ENCODE measurements at places on chromosomes 11 and 22.
A peak's percentile ranks its signal among the peaks of the same experiment; 100 is the strongest.

DNA sequence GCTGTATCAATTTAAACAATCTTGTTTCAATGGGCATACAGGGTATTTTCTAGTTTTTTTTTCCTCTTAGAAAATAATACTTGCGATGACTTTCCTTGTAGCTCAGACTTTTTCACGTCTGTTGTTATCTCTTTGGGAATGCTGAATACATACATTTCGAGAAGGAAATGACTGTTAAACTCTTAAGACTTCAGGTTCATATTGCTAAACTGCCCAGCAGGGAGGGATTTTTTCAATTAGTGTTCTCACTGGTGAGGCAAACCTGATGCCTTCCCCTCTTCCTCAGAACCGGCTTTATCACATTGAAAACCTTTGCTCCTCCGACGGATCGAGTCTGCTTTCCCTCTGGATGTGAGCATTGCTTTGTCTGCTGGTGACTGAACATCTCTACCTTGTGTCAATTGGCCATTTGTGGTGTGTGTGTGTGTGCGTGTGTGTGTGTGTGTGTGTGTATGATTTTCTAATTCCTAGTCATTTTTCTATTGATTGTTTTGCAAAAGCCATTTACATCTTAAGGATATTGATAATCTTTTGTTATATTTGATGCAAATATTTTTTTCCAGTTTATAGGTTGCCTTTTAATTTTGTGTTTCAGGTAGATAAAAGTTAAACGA is 6.6 kb downstream of the NEAT1 start:
- DNase-seq, result no peak

DNA sequence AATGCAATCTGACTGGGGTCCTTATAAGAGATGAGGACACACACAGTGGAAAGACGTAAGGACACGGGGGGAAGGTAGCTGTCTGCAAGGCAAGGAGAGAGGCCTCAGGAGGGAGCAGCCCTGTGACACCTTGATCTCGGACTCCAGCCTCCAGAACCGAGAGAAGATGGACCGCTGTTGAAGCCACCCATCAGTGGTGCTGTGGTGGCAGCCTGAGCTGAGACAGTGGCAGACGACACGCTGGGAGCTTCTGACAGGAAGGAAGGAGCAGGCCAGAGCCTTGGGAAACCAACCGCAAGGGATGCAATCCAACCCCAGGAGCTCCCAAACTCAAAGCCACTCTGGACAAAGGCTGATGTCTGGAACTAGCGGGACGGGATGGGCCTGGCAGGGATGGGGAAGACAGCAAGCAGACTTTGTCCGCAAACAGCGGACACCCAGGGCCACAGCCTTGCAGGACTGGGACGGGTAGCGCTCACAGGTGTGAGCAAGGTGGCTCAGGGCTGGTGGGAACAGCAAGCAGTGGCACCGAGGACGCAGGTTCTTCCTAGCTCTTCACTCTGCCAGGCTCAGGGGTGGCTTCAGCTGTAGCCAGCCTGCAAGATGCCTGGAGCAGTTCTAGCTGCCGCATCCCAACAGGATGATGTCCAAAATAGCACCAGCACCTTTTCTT is 10.9 kb downstream of the LTO1 start:
- DNase-seq, result no peak

- peak; percentile 99 for DNase-seq
Observed at GRCh38 chr11:94767701-94768601, at the start of gene AMOTL1. Gene AMOTL1, plus strand, starts transcription at chr11:94768356. Its CDS starts 156 bp downstream, at chr11:94768512.

DNA sequence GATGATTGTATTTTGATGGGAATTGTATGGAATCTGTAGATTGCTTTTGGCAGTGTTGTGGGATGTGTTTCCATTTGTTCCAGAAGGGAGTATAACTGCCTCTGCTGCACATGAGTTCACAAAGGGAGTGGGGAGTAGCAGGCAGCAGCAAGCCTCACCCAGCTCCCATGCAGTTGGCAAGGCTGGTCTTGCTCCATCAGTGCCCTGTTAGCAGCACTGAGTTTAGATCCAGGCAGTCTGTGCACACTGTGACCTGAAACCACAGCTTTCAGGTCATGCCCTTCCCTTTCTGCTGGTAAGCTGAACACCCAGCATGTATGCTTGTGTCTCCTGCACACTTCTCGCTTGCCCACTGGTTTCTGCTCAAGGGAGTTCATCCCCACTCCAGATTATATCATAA is 3.7 kb upstream of the NUCB2 start:
- DNase-seq, result no peak

GRCh38 chr11:128579798-128580504 is 7.4 kb downstream of the ETS1 start:
- no peak for DNase-seq

GRCh38 chr11:56624661-56625110 is 10.0 kb upstream of the OR5M1 start:
- DNase-seq, result peak; percentile 48

GRCh38 chr11:68011051-68011943 is 1.2 kb downstream of the ALDH3B1 start:
- no peak for DNase-seq

DNA sequence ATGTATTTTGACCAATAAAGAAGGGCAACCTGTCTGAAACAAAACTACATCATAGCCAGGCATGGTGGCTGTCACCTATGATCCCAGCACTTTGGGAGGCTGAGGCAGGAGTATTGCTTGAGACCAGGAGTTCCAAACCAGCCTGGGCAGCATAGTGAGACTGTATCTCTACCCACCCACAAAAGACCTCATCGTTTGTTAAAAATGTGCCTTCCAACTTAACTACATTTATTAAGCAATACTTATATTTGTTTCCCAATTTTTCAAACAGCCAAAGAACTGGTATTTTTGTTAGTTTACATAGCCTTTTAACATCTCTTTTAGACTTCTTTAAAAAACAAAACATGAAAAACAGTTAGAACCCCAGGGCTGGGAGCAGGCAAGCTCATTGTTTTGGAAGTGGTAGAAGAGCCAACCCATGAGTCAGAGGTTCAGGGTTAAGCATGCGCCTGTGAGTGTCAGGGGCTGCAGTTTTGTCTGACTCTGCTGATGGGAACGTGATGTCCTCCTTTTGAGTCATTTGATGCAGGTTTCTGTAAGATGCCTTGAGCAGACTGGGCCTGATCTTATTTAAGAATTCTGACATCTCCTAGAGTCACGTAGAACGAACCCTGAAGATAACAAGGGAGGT is 53.9 kb upstream of the CRTAM start:
- DNase-seq, result no peak

DNA sequence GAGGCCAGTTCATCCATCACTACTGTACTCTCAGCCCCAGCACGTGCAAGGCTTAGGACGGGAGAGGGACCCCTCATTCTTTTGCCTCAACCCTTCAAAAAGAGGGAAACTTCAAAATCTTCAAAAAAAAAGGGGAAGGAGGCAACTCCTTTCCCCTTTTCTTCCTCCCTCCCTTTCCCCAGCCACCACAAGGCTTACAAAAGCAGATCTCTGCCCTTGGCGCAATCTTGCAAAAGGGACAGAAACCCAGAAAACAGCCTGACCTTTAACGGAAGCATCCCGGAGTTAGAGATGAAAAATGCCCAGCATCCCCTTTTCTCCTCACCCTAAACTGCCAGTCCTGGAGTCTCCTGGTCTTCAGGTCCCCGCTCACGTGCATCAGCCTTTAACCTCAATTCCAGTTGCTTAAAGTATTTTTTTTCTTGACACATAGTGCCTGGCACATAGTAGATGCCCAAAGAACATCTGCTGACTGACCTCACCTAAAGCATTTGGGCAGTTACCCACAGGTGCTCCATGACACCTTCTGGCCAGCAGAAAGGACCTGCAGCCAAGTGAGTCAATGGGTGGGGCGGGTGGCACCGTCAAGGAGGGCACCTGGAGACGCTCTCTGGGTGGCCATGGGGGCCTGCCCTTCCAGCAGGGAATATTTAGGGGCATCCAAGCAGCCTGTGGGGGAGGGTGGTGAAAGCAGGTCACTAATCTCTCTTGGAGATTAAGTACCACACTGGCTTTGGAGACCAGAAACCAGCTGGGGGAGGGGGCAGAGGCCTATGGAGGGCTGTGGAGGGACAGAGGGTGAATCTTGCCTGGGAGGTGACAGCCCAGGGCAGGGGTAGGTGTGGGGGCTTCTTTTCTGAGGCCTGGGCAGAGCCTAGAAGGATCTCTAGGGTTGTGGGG is 16.3 kb downstream of the NECTIN1 start:
- DNase-seq, result no peak

DNA sequence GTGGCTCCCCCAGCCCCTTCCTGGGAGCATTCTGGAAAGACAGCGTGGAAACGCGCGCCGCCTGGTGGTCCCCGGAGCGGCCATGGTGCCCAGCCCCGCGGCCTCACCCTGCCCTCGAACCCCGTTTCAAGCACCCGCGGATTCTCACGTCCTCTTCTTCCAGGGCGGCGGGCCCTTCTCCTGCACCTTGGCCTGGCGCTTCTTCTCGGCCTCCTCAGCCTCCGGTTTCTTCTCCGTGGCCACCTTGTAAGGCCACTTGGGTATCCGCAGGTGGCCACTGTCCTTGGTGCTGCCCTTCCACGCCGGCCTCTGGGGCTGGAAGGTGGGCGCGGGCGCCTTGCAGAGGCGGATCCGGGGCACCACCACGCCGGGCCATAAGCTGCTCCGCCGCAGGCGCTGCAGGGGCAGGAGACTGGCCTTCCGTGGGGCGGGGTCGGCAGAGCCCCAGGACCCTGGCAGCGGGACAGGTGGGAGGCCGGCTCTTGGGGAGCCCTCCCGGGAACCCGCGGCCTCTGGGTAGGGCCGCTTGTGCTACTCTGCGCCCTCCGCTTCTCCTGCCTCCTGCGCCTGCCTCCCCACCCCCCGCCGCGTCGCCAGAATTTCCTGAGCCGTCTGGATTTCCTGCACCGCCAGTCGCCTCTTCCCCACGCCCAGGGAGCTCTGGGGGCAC is 83.4 kb downstream of the TRIM51G start:
- no peak for DNase-seq

- DNase-seq, result no peak
Observed at GRCh38 chr11:9172389-9172788, 81.0 kb upstream of the SCUBE2 start.

- no peak for DNase-seq
Observed at GRCh38 chr11:122601141-122602125, 54.1 kb upstream of the UBASH3B start.

DNA sequence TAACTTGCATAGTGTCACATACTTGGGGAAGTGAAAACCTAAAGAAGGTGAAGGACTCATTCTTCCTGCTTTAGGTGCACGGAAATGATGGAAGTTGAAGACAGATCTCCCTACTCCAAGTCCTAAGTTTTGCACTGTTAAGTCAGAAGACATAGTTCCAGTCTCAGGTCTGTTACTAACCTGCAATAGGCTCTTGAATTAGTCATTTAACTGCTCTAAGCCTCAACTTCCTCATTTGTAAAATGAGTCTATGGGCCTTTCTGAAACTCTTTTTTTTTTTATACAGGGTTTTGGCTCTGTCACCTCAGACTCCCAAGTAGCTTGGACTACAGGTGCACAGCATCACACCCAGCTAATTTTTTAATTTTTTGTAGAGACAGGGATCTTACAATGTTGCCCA is 30.8 kb upstream of the POU2AF1 start:
- DNase-seq, result no peak

DNA sequence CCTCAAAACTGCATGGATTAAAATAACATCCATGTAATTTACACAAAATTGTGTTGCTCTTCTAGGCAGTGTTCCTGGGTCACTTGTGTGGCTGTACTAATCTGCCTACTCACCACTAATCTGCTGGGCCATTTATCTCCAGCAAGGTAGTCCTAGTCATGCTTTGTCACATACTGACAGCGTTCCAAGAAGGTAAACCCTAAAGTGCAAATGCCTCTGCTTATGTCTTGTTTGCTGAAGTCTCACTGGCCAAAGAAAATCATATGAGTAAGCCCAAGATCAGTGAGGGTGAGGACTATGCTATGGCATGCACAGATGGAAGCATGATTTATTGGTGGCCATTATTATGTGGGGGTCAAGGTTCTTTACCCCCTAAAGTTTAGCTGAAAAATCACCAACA is 630.2 kb upstream of the LUZP2 start:
- DNase-seq, result no peak

DNA sequence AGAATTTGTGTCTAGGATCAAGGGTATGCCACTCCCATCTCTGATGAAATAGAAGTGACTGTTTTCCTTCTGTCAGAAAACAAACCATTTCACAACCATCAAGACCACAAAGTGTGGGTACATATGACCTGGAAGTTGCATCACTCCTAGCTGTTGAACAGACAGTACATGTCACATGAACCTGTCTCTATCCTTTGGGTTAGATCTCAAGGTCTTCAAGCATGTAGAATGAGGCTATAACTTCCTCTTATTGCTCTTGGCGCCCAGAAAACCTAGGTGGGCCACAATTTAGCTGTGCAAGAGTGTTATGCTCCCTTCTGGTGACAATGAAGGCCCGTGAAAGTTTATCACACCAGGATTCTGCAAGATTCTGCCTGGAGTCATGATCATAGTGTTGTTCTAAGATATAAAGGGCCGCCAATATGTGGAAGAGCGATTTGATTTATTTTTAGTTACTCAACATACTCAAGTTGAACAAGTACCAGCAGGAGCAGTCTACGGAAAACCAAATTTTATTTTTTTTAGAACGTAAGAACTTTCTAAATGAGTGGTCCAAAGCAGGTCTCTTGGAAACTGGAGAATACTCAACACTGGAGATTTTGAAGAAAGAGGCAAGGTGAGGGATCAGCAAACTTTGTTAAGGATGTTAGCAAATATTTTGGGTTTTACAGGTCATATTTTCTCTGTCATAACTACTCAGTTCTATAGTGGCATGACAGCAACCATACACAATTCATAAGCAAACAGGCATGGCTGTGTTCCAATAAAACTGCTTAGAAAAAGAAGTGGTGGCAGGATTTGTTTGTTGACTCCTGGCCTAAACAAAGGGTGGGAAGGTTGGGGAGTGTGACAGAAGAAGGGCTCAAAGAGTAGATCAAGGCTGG is 101.8 kb downstream of the USP35 start:
- DNase-seq, result no peak

GRCh38 chr11:29534836-29535235 is 482.0 kb downstream of the KCNA4 start:
- DNase-seq, result no peak

- DNase-seq, result no peak
Observed at GRCh38 chr11:119480380-119481020, 57.5 kb upstream of the THY1 start.

GRCh38 chr22:32040324-32040904 is 2.6 kb upstream of the SLC5A1 start:
- no peak for DNase-seq

GRCh38 chr11:126186025-126186698 is 25.3 kb downstream of the RPUSD4 start:
- no peak for DNase-seq

DNA sequence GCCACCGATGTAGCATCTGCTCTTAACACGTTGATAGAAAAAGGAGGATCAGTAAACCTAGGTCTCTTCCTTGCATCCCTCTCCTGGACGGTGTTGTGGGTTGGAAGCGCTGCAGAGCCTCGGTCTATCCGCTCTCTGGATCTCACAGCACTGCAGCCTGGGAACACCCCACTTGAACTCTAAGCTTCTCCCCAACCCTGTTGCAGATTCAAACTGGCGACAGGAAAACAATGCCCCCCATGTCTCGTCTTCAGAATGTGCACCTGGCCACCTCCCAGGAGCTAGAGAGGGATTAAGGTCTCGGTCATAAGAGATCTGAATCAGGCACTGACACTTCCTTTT is 454 bp downstream of the TMEM218 start:
- DNase-seq, result peak; percentile 84

- no peak for DNase-seq
Observed at GRCh38 chr11:46493791-46494190, 100.0 kb downstream of the AMBRA1 start.

- DNase-seq, result peak; percentile 41
Observed at GRCh38 chr11:65592858-65593517, 2.6 kb downstream of the KCNK7 start.

- DNase-seq, result no peak
Observed at GRCh38 chr11:73493956-73494598, 103.8 kb downstream of the FAM168A start.
